ENCODE measurements at places on chromosomes 7 and 10.

DNA sequence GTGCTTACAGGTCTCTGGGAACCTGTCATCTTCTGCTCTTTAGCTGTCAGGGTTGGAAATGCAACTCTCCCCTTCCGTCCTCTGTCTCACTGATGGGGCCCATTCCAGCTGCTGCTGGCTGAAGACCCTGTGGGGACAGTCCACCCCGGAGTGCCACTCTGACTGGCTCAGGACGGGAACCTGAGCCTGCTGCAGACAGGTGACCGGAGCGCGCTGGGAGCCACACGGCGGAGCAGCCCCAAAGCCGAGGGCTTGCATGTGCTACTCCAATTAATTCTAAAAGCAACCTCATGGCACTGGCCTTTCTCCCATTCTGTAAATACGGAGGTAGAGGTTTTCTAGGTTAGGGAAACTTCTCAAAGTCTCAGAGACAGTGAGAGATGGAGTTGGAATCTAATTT, 223.5 kb upstream of the PITRM1 start:
- no peak for DNase-seq

GRCh38 chr10:71948496-71949067, 15.6 kb upstream of the CHST3 start:
- no peak for DNase-seq

DNA sequence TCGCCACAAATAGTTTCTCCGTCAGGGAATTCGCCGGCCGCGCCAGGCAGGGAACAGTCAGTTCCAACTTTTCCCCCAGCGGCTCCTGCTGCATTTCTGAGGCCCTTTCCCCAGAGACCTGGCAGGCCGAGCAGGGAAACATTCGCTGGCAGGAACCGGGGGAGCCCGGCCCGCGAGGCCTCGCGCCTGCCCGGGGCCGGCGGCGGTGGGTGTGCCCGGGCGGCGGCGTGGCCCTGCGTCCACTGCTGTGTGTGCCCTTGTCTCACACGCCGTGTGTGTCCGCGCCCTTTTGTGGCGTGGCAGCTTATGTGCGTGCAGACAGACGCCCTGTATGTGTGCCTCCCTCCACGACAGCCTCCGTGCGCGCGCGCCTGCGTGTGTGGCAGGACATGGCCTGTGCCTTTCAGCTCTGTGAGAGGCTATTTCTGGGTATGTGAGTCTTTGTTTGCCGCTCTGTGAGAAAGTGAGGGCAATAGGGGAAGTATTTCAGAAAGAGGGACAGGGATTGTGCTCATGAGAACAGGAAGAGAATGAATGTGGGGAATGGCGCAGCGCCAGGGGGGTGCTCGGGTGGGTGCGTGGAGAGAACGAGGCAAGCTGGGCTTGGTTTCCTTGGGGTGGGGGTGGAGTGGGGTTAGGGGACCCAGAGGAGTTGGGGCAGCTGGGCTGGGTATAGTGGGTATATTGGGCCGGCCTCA, 689 bp upstream of the SMARCD3 start:
- no peak for DNase-seq

- no peak for DNase-seq
Measured at GRCh38 chr7:108382932-108383331, 73.3 kb downstream of the NRCAM start.

DNA sequence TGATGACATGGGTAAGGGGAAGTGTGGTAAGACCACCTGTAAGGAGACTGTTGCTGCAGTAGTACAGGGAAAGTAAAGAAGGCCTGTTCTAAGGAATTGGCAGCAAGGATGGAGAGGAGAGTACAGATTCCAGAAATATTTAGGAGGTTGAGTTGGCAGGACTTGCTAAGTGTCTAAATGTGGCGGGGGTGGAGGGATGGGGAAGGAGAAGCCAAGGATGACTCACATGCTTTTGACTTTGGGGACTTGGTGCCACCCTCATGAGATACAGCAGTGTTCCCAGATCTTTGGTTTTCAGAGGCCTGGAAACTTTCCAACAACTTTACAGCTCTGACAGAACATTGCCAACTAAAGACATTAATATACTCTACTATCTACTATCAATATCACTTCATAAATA, 45.4 kb downstream of the CDK6 start:
- DNase-seq, result no peak

DNA sequence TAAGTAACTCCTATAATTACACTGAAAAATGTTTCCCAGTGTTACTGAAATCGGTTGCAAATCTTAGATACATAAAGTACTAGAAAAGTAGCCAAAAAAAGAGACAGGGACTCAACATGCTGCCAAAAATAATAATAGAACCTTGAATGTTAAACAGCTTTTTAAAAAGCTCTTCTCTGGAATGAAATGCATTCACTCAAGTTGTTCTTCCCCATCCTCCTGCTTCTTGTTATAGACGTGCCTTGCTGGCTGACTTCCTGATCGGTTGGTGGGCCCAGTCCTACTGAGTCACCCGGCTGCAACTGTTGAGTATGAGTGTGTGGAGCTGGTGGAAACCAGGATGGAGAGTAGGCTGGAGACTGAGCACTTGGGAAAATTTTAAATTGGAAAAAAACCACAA, 30.6 kb upstream of the RAPGEF5 start:
- no peak for DNase-seq

DNA sequence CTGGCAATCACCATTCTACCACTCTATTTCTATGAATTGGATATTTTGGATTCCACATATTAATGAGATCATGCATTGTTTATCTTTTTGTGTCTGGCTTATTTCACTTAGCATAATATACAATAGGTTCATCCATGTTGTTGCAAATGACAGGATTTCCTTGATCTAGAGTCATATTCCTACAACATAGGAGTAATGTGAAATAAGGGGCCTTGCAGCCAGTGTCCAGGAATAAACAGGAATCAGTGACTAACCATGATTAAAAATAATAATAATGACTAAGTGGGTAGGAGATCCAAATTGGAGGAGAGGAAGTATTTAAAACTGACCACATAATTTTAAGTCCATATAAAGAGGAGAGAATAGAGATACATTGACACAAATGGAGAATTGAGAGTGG, 49.9 kb downstream of the SCIN start:
- no peak for DNase-seq

GRCh38 chr10:74365109-74365508, 214.1 kb downstream of the ADK start:
- no peak for DNase-seq

- DNase-seq, result no peak
Measured at GRCh38 chr7:22430457-22430856, 69.5 kb downstream of the STEAP1B start.

- DNase-seq, result no peak
Measured at GRCh38 chr10:86965986-86966654, 2.2 kb upstream of the ADIRF start.

- DNase-seq, result no peak
Measured at GRCh38 chr7:55087521-55087961, 68.7 kb downstream of the EGFR start.

- DNase-seq, result no peak
Measured at GRCh38 chr7:2452074-2452507, 24.1 kb downstream of the GRIFIN start.

DNA sequence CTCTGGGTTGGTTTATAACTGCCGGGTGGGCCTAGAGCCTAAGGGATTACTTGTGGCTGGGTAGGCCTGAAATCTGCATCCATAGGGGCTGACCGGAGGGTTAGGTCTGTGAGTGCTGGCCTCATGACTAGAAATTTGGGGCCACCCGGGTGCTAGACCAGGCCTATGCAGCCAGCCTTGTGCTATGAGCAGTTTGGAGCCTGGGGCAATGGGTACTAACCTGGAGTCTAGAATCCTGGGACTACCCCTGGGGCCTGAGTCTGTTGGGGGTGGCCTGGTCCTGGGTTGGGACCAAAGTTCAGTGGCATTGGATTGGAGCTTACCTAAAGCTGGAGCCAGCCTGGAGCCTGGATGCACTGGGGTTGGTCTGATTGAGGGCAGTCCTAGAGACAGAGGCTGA, 995.2 kb downstream of the ANKRD7 start:
- no peak for DNase-seq

- no peak for DNase-seq
Measured at GRCh38 chr7:21972397-21972784, 26.7 kb upstream of the CDCA7L start.

GRCh38 chr7:129197771-129198170, 9.3 kb downstream of the SMO start:
- DNase-seq, result no peak

GRCh38 chr7:68537051-68537773, 1061.1 kb upstream of the AUTS2 start:
- DNase-seq, result no peak

DNA sequence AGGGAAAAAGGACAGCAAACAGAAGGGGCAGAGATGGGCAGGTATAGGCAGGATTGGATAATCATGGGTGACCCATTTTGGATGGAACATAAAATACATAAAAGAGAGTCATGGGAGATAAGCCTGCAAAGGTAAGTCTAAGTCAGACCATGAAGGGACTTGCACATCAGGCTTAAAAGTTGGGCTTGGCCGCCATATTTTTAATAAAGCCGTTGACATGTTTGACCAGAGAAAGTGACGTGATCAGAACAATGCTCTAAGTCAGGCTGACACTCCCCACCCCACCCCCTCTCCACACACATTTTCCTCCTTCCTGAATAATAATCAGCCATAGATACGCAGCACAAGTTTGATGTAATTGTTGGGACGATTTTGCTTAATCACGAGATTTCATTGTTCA, 54.0 kb downstream of the MRPL32 start:
- DNase-seq, result no peak

DNA sequence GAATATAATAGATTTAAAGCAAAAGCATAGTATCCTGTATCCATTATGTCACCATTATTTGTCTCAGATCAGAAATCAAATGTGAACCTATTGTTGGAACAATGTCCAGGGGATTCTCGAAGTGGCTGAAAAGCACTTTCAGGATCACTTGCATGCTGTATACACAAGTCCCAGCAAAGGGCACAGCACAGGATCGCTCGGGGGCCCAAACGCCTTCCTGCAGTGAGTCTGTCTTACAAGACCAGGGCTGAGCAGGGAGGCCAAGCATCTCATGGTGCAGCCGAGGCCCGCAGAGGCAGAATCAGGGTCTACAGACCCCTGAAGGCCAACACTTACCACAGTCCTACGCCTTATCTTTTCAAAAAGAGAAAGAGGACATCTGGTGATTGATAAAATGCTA, 92.3 kb downstream of the TNS3 start:
- DNase-seq, result no peak

DNA sequence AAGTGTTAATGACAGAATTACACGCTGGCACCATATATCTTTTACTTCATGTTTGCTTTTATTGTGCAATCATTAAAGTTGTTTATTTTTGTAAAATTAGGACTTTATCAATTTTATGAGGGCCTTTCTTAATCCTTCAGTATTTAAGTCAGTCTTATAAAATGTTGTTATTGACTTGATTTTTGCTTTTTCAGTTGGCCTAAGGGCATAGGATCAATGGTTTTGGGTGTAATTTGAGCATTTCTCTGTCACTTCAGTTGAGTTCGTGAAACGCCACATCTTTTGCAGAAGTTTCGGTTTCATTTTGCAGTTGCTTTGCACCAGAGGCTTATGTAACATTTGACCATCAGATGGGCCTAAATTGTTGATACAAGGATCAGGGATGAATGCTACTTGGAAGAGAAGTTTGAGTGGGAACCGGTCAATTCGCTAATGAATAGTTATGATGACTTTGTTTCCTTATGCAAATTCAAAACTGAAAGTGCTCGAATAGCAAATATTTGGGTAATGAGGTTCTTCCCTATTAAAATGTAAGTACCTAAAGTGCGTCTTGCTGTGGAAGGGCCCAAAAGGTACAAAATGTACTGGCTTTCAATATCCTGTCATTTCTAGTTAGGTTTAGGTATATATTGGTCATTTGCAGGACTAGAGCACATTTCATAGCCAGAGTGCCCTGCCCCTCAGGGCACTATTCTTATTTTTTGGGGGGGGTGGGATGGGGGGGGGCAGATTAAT, 340.9 kb downstream of the LRMDA start:
- no peak for DNase-seq

GRCh38 chr7:100407285-100408180, 21.0 kb downstream of the ZCWPW1 start:
- no peak for DNase-seq

DNA sequence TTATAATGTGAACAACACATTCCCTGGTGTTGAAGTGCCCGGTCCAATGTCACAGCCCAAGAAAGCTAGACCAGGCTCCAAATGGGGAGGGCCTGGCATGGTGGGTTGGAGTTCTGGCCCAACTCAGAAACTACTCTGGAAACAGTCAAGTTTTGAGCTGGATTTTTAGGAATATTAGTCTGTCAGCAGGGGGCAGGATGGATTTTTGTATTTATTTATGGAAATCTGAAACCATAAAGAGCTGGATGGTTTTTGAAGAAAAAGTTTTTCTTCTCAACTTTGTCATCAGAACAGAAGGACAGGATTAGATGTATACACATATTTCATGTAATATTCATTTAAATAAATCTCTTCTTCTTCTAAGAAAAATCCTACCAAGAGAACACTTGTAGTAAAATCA, 97.5 kb downstream of the POU6F2 start:
- no peak for DNase-seq

DNA sequence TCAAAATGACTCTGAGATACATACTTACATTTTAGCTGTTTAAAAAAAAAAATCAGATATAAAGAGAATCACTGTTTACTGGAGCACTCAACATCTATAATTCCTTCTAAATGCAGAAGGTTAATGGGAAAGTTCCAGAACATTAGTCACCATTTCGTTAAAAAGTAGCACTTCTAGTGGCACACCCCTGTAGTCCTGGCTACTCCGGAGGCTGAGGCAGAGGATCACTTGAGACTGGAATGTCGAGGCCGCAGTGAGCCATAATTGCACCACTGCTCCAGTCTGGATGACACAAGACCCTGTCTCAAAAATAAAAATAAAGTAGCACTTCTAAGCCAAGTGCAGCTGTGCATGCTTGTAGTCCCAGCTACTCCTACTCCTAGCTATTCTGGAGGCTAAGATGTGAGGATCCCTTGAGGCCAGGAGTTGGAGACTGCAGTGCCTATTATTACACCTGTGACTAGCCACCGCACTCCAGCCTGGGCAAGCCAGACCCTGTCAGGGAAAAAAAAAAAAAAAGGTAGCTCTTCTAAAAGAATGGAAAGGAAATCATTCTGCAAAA, 2.2 kb downstream of the FGFBP3 start:
- no peak for DNase-seq
